ENCODE measurements at places on chromosomes 1 and 21. TPM values are rescaled to one million over a fixed set of nuclear protein-coding genes. Genes with fewer than 3 reads are reported as not detected.

LGR6 gene
- polyA plus RNA-seq: 0.65 TPM

HHIPL2 gene
- polyA plus RNA-seq: 0.09 TPM

CLDN19 gene
- polyA plus RNA-seq: 0.34 TPM

BRINP2 gene
- 0.35 TPM for polyA plus RNA-seq

CELA3A gene
- 0.52 TPM for polyA plus RNA-seq

ALDH4A1 gene
- polyA plus RNA-seq: 11.9 TPM

F3 gene
- polyA plus RNA-seq: 2.2 TPM

ARHGEF16 gene
- polyA plus RNA-seq: 0.80 TPM

LORICRIN gene
- polyA plus RNA-seq: not detected

CCDC30 gene
- polyA plus RNA-seq: 2.3 TPM

PDIK1L gene
- polyA plus RNA-seq: 6.0 TPM

DDAH1 gene
- polyA plus RNA-seq: 52.8 TPM

SELENBP1 gene
- polyA plus RNA-seq: 30.4 TPM

MTARC2 gene
- polyA plus RNA-seq: 14.9 TPM

FALEC gene
- polyA plus RNA-seq: 1.1 TPM

SLC1A7 gene
- polyA plus RNA-seq: 0.24 TPM

GPBP1L1 gene
- 62.6 TPM for polyA plus RNA-seq

KIF26B gene
- 1.00 TPM for polyA plus RNA-seq

All from forelimb muscle (tissue), 1 donor.